ENCODE measurements at places on chromosomes 3 and 15.

DNA sequence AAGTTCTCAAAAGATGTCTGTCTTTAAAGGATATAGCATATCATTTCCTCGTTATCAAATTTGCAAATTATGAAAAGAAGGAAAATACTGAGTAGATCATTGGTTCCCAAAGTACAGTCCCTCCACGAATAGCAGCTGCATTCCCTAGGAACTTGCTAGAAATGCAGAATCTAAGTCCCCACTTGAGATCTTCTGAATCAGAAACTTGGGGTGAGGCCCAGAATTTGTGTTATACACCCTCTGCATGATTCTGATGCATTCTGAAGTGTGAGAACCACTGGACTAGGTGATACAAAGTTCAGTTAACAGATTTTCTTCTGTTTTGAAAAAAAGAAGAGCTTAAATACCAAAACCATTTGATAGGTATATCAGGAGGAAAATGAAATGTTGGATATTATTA, 77.1 kb downstream of the SLC25A26 start:
- no peak for DNase-seq

DNA sequence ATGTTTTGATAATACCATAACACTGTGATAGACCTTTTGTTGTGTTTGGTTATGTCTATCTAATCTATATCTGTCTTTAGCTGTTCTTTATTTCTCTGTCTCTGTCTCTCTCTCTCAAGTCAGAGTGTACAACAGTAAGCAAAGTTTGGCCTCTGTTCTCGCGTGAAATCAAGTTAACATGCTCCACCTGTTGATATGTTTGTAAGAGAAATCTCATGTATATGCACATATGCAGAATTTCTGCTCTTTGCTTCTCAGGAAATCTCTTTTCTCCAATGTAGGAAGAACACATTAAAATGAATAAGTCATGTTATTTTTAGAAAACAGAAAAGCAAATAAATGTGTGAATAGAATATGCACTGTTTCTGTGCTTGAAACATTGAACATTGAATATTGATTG, 425.5 kb upstream of the SEMA6D start:
- DNase-seq, result no peak

- DNase-seq, result no peak
These were observed 18.9 kb downstream of the VGLL4 start for GRCh38 chr3:11624704-11625375.

DNA sequence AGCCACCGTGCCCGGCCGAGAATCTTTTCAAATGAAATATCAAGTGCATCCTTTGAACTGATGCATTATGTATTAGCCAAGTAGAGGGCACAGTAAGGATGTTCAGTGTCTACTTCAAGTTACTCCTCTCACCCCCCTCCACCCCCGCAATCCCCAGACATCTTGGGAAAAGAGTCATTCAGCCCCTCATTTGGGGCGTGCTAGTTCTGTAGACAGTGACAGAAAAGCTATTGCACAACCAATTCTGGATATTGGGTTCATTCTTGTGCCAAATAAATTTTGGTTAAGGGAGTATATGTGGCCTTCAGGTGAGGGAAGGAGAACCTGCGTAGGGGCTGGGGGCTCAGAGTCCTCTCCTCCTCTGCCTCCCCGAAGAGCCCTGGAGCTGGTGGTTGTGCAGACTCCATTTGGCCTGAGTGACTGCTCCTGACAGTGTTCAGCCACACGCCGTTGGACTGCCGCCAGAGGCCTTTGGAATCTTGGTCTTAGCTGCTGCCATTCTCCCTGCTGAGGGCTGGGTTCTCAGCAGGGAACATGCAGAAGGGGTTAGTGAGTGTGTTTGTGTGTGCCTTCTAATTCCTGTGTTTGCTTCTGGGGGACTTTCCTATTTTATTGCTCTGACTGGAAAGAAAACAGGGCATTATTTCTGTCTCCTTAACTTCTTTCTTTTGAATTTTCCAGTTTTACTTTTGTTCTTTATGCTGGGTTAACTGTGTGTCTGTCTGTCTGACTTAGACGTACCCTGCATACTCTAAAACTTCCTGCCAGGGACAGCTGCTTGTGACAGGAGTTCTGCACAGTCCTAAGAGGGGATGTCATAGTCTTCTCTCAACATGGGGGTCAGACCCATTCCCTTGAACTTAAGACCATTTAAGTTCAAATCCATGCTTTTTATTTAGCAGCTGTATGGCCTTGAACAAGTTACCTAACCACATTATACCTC, 21.0 kb downstream of the RARB start:
- DNase-seq, result no peak

DNA sequence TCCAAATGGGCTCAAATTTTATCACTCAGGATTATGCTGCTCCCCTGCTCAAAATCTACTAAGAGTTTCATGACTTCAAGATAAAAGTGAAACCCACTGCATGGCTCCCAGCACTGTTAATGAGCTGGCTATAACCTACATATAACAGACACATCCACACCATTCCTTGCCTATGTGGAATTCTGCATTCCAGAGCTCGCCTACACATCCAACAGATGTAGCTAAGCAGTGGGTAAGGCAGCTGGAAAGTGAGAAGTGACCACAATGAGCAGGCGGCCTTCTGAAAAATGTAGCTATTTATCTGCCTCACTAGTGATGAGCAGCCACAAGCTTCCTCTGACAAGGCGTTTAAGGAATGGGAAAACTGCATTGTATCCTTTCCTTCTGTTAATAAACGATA, 92.0 kb upstream of the TRIM42 start:
- no peak for DNase-seq

All from activated CD4-positive, alpha-beta T cell treated with anti-CD3 and anti-CD28 coated beads, Interleukin-2, amount 50 U/mL, for 1 hour (primary cell).